ENCODE measurements at places on chromosomes 13 and 19.

GRCh38 chr13:111866731-111867245, 200.2 kb upstream of the SOX1 start:
- DNase-seq, result no peak

- no peak for DNase-seq
These were observed 90.5 kb downstream of the STARD13 start for GRCh38 chr13:33194820-33195692.

- DNase-seq, result no peak
These were observed 4.0 kb upstream of the NKPD1 start for GRCh38 chr19:45164577-45165335.

GRCh38 chr13:91211510-91211909, 136.0 kb upstream of the MIR17HG start:
- no peak for DNase-seq

DNA sequence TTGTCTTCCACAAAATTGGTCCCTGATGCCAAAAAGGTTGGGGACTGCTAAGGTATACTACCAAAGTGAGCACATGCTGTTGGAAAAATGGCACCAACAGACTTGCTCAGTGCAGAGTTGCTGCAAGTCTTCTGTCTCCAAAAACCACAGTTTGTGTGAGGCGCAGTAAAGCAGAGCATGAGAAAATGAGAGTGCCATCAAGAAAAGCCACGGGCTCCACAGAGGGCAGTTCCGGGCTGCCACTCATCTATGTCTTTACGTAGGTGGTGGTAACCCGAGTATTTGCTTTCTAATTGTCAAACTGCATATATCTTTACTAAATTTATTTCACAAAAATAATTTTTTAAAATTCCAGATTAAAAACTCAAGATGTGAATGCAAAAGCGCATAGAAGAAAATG, 123.8 kb downstream of the RNF17 start:
- DNase-seq, result no peak

DNA sequence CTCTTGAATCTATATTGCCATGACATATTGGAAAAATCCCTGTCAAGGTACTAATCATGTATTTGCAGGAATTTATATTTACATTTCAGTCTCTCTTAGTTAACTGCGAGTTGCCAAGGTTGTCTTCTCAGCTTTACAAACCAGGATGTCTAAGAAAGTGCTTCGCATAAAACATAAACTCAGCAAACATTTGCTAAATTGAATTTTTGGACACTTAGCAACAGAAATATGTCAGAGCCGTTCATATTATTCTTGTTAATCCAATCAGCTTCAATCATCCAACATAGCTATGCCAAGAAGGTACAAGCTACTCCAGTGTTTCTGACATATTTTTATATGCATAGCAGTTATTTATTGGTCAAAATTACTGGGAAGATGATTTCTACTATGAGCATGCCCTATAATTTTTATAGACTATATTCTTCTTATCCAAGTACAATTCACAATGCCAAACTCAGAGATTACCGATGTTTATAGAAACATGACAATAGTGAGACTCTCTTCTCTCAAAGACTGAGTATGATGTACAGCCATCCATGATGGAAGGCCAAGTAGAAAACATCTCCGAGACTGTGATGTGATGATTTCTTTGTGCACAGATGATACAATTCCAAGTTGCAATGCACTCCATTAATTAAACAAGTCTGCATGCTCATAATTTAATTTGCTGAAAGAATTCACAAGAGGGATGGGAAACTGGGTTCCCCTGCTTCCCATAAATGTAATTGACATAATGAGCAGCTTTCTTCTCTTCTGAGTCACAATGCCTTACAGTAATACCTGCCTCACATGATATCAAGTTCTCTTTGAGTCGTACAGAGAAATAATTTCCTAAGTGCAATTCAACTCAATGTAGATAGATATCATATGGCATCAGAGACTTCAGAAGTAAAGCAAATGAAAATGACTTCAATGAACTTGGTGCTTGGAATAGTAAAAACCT, 776.3 kb downstream of the EFNB2 start:
- no peak for DNase-seq

GRCh38 chr13:48411147-48411794, 1.6 kb downstream of the LPAR6 start:
- no peak for DNase-seq

DNA sequence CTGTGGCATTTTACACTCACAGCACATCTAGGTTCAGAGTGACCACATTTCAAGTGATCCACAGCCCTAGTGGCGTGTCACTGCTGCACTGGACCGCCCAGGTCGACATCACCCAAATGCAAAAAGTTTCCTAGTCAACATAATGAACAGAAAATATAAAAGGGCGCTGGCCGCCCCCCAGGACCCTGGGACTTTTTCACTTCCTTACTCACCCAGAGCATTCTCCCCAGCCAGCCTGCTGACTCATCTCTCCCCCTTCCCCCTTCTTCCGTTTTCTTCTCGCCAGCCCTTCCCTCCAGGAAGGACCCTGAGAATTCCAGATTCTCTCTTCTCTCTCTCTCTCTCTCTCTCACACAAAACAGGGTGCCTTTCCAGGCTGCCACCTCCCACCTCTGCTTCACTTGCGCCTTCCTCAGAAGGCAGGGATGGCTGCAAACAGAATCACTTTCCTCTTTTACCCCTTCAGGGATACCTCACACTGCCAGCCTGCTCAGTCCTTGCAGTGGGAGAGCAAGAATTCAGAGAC, 21.0 kb upstream of the GRWD1 start:
- DNase-seq, result no peak

- no peak for DNase-seq
These were observed 85.1 kb downstream of the RNASEH2B start for GRCh38 chr13:50994651-50995050.

DNA sequence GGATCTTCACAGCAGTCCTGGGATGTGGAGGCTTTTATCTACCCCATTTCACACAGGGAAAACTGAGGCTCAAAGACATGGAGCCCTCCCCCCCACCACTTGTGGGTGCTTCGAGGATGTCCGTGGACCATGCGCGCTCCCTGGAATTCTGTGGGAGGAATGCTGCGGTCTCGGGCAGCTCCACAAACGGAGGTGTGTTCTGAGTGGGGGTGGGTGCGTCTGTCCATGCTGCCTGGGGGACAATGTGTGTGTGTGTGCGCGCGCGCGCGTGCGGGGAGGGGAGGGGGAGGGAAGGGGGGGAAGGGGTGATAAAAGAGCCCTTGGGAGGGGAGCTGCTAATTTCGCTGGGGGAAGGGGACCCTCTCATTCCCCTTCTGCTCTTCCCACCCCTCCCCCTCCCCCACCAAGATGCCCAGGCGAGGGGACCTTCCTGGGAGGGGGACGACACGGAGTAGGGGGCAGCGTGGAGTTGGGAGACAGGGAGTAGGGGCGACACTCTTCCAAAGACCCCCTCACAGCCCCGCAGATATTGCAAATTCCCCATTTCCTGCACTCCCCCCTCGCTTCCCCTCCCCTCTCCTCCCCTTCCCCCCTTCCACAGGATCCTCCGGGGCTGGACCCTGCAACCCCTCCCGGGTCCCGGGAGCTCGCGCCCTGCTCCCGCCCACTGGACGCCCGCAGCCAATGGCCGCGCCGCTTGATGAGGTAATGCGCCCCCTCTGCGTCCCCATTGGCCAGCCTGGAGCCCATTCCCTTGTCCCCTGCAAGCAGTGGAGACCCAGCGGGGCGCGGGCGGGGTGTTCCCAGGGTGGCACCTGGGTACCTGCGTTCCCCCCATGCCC, 18.9 kb upstream of the ZNRF4 start:
- DNase-seq, result peak; percentile 84

- no peak for DNase-seq
These were observed 662.4 kb downstream of the SLITRK1 start for GRCh38 chr13:83219832-83220231.
